ENCODE measurements at places on chromosomes 3 and 15.

- DNase-seq: no peak
These were observed 84.6 kb downstream of the MAGI1 start for GRCh38 chr3:65953881-65954733.

DNA sequence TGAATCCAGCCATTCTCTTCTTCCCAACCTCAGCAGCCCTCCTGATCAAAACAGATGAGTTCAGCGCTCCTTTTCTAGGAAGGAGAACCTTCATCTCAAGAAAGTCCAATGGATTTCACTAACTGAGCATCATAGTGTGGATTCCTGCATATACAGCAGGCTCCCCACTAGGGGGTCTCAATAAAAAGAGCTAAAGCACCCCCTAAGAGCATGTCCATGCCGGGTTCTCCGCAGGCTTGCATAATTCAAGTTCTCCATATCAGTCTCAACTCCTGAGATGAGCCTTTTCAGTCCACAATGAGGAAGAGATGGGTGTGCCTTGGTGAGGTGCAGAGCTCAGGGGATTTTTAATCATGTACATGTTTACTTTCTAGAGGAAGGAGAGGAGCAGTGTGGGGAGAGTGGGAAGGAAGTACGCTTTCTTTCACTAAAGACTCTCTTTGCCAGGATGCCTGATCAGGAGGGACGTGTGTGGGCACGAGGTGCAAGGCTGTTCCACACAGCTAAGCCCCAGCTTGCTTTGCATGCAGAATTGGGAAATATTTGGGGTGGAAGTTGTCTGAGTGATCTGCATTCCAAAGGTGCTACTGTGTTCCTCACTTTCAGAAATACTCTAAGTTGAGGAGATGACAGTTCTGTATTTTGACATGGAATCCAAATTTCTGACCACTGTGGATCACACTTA is 563.5 kb downstream of the OCA2 start:
- DNase-seq: no peak

GRCh38 chr3:56282341-56282740 is 185.9 kb downstream of the ERC2 start:
- DNase-seq: no peak

DNA sequence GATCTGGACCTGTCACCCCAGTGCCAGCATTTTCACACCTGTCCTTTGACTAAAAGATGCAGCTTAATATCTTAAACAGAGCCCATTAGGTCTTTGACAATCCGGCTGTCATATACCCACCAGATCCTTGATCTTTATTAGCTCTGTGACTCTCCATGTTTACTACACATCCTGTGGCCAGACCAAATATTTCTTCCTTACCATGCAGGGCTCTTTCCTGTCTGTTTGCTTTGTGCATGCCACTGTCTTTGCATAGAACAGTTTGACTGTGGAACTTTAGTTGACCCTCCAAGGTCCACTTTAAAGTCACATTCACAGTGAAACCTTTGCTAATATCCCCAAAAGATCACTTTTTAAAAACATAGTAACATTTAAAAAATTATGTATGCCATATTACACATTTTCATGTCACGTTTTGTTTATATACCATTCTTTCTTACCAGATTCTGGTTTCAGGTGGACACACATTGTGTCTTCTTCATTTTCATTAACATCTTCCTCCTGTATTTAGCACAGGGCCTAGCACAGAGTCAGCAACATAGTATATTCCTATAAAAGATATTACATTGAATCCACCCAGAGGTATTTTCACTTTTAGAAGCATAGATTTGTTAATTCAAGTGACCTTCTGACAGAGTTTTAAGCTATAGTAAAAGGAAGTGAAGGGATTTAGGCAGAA is 95.8 kb downstream of the RAP2B start:
- no peak for DNase-seq

DNA sequence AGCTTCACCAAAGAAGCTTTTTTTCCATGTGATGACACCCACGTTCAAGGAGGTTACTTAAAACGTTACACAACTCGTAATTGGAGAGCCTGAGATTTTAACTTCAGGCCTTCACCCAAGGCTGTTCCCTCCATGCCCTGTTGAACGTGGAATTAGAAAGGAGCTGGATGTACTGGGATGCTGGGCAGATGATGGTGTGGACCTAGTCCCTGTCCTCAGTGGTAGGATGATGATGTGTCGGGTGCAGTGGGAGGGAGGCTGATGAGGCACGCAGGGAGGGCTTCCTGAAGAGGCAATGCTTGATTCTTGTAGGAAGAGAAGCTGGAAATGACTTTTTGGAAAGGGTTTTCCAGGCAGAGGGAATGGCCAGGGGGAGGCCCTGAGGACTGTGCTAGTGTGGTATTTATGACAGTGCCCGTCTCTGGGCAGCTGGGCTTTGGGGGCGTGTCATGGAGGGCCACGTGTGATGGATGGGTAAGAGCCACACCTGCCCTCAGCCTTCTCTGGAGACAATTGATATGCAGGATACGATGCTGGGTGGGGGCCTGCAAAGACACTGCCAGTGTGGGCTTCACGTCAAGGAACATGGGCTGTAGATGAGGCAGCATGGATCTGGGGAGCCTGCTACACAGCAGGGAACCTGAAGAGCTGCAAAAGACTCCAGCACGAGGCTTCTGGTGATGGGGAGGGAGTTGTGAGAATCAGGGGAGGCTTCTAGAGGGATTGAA is 15.3 kb downstream of the SYNM start:
- DNase-seq: no peak

DNA sequence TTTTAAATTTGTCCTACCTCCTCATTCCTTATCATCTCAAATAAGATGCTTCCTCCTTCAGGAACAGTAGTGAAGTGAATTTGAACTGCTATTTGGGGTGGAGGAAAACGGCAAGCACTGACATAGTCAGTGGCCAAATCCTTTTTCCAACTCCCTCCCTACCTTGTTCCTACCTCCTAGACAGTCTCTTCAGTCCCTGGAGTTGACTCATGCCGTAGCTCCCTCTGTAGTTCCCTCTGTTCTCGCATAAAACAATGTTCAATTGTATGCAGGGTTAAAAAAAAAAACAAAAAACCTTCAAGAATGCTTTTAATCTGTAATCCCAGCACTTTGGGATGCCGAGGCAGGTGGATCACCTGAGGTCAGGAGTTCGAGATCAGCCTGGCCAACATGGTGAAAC is 1.4 kb downstream of the UBR1 start:
- no peak for DNase-seq

DNA sequence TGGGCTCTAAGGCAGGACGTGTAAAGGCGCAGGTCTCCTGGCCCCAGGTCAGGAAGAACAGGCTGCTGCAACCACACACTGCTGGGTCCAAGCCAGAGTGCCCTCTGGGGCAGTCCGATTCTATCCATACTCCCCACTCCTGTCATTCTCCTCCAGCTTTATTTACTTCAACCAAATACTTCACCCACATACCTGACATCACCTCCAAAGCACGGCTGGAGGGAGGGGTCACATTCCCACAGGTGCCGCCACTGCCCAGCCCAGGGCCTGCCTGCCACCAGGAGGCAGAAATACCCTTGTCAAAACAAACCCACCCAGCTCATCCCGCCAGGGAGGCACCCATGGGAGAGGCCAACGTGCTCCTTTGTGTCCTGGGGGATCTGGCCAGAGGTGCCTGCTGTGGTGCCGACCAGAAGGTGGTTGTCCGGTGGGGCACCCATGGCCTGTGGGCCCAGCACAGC is 100.4 kb downstream of the DAPK2 start:
- no peak for DNase-seq

GRCh38 chr15:49644364-49644794 is 23.5 kb downstream of the DTWD1 start:
- DNase-seq: no peak

Data from pons (tissue), 1 donor.